Right renal pelvis (tissue), 4 donors: ENCODE measurements at places on chromosomes 12 and 14.

GRCh38 chr12:97404093-97404492, 58.5 kb upstream of the RMST start:
- DNase-seq = no peak

GRCh38 chr12:94717108-94717507, 66.8 kb upstream of the TMCC3 start:
- DNase-seq = no peak

DNA sequence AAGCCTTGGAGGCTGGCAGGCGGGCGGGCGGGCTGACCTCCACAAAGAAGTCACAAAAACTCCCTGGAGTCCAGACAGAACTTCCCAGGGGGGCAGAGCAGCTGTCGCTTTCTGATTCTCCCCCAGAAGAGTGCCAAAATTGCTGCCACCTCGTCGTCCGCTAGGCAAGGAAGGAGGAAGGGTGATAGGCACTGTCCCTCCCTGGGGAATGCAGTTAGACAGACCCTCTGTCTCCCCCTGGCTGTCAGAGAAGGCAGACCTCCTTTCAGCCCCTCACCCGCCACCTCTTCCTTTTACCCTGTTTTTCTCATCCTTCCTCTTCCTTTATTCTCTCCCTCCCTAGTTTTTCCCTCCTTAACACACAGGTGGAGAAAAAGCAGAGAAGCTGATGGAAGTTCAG, 18.7 kb downstream of the GRIN2B start:
- no peak for DNase-seq

GRCh38 chr12:116922194-116922897, 11.6 kb downstream of the FBXW8 start:
- no peak for DNase-seq

- peak; percentile 7 for DNase-seq
Observed at GRCh38 chr14:74083784-74084276, 423 bp downstream of the ALDH6A1 start.

GRCh38 chr12:25101092-25101445, 93.9 kb downstream of the DNAI7 start:
- no peak for DNase-seq

DNA sequence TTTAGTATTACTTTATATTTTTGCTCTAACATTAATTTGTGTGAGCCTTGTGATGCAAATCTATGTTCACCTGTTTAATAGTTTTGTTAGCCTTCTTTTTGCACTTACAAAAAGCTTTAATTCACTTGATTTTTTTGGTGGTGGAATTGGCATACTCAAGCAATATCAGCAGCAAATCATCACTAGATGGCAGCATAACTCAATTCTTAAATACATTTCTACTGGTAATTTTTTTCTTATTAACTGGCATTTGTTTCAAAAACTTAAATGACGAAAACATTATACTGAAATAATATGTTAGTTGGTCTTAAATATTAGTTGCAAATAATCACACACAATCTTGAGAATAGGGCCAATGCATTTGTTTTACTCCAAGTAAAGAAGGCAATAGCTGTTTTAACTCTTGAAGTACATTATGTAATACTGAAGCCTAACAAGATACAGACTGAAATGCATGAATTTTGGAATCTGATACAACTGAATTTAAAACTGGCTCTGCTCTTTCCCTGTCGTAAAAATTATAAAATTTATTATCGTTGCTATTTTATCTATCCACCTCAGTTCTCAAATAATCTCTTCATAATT, 151.5 kb downstream of the ATXN7L3B start:
- peak; percentile 14 for DNase-seq

- no peak for DNase-seq
Observed at GRCh38 chr12:120866108-120866507, 38.0 kb downstream of the SPPL3 start.

DNA sequence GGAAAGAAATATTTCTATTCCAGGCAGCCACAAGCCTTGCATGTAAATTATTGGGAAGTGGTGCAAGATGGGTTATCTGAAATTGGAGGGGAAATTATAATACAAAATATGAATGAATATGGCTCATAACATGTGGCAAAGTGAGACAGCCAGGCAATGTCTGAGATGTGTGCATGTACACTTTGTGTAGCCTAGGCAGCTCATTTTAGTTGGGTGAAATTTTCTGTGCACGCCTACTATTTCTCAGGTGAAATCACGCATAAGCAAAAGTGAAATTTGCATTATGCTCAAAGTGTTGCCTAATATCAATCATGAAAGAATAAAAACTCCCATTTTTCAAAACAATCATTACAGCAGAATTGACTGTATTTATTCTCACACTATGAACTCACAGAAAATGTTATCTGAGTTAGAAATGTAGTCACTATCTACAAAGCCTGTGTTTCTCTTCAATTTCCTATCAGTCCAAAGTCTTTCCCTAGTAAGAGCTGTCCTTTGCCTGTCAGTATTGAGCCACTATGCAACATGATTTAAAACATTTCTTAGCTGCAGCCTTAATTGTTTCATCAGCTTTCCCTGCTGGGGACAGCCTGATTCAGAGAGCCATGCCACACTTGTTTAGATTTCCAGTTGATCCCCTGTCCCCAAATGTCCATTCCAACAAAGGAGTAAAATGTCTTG, 80.7 kb downstream of the EPS8 start:
- DNase-seq = no peak

- DNase-seq = no peak
Observed at GRCh38 chr12:41466802-41467201, 278.7 kb downstream of the PDZRN4 start.
